EH (cell line): ENCODE measurements at places on chromosomes 1 and 21.

DNA sequence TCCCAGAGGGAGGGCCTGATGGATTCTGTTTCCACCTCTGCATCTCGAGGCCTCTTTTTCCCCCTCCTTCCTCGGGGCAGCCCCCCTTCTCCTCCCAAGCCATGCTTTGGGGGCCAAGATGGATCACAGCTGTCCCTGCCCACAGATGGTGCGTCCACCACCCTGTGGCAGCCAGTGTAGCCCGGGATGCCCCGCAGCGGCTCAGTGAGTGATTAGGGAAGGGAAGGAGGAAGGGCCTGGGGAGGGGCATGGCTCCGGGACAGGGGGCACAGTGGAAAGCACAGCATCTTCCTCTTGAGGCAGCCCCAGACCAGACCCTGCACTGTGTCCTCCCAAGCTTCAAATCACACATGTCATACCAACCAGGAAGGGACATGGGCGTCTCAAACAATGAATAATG, 622.4 kb downstream of the MATN1 start:
- no peak for DNase-seq

GRCh38 chr1:84122780-84123382, 21.2 kb upstream of the PRKACB start:
- peak; percentile 65 for DNase-seq

DNA sequence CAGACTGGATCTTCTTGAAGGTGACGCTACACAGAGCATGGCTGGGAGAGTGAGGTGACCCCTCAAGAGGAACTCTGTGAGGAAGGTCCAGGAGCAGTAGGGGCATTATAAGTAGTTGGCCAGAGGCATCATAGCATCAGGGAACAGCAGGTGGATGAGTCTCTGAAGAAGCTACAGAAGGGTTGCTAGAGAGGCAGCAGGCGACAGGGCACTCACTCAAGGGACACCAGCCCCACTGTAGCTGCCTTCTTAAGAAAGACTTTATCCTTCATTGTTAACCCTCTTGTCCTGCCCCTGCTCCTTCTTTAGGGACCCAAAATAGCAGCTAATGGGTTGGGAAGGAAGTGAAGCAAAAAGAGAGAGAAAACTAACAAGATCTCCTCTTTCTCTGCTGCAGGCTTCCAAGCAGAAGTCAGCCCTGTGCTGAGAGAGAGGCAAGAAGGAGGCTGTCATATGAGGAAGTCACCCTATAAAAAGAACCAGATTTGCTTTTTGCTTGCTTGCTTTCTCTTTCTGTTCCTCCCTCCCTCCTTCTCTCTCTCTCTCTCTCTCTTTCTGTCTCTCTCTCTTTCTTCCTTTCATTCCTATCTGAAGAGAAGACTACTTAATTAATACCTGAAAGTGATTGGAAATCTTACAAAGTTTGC, 7.7 kb upstream of the CD5L start:
- no peak for DNase-seq

DNA sequence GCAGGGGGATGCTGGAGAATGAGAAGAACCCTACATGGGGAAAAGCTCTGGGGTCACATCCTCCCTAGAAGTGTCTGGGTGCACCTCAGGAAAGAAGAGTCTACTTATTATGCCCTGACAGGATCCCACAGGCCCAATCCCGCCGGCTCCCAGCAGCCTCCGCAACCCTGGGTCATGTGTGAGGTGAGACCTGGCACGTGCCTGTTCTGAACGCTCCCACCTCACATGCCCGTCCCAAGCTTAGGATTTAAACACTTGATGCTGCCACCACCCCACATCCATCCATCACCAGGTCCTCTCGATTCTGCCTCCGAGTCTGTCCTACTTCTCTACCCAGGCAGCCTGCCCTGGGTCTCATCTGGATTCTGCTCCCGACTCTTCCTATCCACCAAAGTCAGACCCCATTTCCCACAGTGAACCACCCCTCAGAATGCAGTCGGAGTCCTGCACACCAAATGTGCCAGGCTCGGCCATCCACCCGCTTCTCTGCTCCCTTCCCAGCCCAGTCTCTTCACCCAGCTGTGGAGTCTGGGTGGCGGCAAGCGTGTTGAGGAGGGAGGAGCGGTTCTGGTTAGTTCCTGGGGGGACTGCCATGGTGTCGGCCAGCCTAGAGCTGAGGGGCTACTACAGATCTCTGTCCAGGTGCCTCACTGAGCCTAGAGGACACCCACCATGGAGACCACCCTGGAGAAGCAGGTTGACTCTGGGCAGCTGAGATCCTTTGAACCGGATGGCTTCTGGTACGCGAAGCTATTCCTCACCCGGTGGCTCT, 23.9 kb downstream of the SLC2A1 start:
- DNase-seq, result no peak

DNA sequence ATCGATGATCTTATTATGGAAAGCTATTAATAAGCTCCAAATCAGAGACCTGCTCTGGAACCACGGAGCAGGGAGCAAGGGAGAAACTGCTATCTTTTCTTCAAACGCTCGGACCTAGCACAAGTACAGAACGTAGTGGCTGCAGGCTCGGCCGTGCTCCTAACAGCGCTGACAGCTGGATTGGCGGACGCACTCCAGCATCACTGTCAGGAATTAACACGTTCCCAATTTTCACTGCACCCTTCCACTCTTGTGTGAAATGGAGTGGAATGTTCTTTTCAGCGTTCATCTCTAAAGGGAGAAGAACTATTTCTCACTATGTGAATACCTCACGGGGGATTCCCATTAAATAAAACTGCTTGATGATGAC, 106.9 kb downstream of the ZNF281 start:
- DNase-seq, result peak; percentile 47
